ENCODE measurements at places on chromosomes 7 and 10. TPM values are rescaled to one million over a fixed set of nuclear protein-coding genes. Genes with fewer than 3 reads are reported as not detected.

DNA sequence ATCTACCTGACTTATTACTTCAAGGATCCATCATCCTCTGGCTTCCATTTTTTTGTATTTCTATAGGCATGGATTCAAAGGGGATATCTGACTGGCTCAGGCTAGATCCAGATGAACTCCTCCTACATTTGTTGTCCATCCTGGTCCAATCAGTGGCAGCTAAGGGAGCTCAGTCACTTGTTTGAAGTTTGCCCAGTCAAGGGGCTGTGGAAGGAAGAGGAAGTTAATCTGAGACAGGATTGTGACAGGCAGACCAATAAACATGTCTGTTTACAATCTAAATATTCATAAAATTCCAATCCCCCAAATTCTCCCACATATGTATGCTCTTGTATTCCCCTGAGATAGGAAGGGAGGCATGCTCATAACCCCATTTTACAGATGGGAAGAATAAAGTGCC is 48.7 kb downstream of the CAV1 start:
- no peak for DNase-seq
- H3K36me3 ChIP-seq, result no peaks in the 10 kb centered on the region
- H3K4me3 ChIP-seq, result no peak overlapping the region

GRCh38 chr10:49767752-49768151 is 5.6 kb upstream of the OGDHL start:
- H3K4me1 ChIP-seq, result no peaks in the 10 kb centered on the region
- H3K27me3 ChIP-seq, result peaks cover 3% of the 10 kb centered on the region
- no peak for DNase-seq
- H3K4me3 ChIP-seq, result no peak overlapping the region
- H3K27ac ChIP-seq, result no peak overlapping the region
- H3K36me3 ChIP-seq, result no peaks in the 10 kb centered on the region

GRCh38 chr10:72173619-72174296 is 42.1 kb upstream of the ANAPC16 start:
- no peaks in the 10 kb centered on the region for H3K27me3 ChIP-seq
- H3K27ac ChIP-seq, result no peak overlapping the region
- H3K4me1 ChIP-seq, result no peaks in the 10 kb centered on the region
- no peaks in the 10 kb centered on the region for H3K36me3 ChIP-seq
- H3K4me3 ChIP-seq, result no peak overlapping the region
- DNase-seq, result no peak

- no peaks in the 10 kb centered on the region for H3K36me3 ChIP-seq
- no peaks in the 10 kb centered on the region for H3K27me3 ChIP-seq
- no peak for DNase-seq
- H3K4me1 ChIP-seq, result peaks cover 62% of the 10 kb centered on the region
Observed at GRCh38 chr10:119283818-119284217, 76.4 kb downstream of the GRK5 start.

The ITPRID1 gene
- total RNA-seq, result not detected

The OR6V1 gene
- total RNA-seq, result not detected

The TMEM229A gene
- total RNA-seq, result not detected

The UTF1 gene
- total RNA-seq, result not detected

The PDE1C gene
- not detected for total RNA-seq

Data from CD8-positive, alpha-beta memory T cell (primary cell).